Muscle of leg (tissue), 16 donors: ENCODE measurements at places on chromosomes 6 and 20. TPM values are rescaled to one million over a fixed set of nuclear protein-coding genes. Genes with fewer than 3 reads are reported as not detected.

Gene CRISP3
- total RNA-seq: 0.04 TPM

Gene AVP
- total RNA-seq: 0.18 TPM

Gene MCCD1
- not detected for total RNA-seq

Gene PABPC1L
- 5.3 TPM for total RNA-seq

Gene GPSM3
- total RNA-seq: 4.3 TPM

Gene UBE2C
- 23.1 TPM for total RNA-seq

Gene TPBG
- total RNA-seq: 11.4 TPM

Gene SLC17A1
- total RNA-seq: not detected

Gene LAMA4
- 219 TPM for total RNA-seq

Gene GMNN
- 13.7 TPM for total RNA-seq

Gene CST1
- total RNA-seq: not detected

Gene PLA2G7
- total RNA-seq: 1.2 TPM

Gene TOX2
- 0.44 TPM for total RNA-seq

Gene ANGPT4
- total RNA-seq: 0.04 TPM
